ENCODE measurements at places on chromosomes 12 and 14.

GRCh38 chr14:74348241-74348734 lies at the start of gene VRTN:
Gene VRTN, plus strand, starts transcription at chr14:74348471. Its CDS starts 8,313 bp downstream, at chr14:74356784.
- DNase-seq: no peak

GRCh38 chr12:54475537-54475936 lies 2.1 kb upstream of the GTSF1 start:
- no peak for DNase-seq

- no peak for DNase-seq
These were observed 160.2 kb downstream of the PPM1H start for GRCh38 chr12:62774794-62775193.

GRCh38 chr12:99370421-99371138 lies 277.0 kb upstream of the GARIN6 start:
- DNase-seq: no peak

- no peak for DNase-seq
These were observed 12.1 kb downstream of the CRADD start for GRCh38 chr12:93689076-93689834.

DNA sequence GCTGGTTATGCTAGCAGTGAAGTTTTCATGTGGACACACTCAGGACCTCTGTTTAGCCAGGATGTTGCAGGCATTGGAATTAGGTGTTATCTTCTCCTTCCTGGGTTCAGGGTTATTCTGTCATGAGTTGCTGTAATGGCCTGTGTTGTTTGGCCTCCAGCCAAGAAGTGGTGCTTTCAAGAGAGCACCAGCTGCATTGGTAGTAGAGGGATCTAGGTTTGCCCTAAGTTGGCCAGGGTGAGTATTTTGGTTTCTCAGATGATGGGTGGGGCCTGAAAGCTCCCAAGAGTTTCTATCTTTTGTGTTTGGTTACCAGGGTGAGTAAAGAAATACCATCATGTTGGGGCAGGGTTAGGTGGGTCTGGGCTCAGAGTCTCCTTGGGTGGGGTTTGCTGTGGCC lies 2.7 kb upstream of the GZMH start:
- no peak for DNase-seq

Data from aorta (tissue), 5 donors.